Esophagus muscularis mucosa (tissue), 4 donors: ENCODE measurements at places on chromosomes 2 and 18. TPM values are rescaled to one million over a fixed set of nuclear protein-coding genes. Genes with fewer than 3 reads are reported as not detected.

Gene CNGA3
- 2.5 TPM for total RNA-seq

Gene GTF2A1L
- 11.8 TPM for total RNA-seq

Gene DYNC2LI1
- 16.7 TPM for total RNA-seq

Gene APCDD1
- total RNA-seq: 47.1 TPM

Gene GPR75
- total RNA-seq: 4.6 TPM

Gene SULT1C2
- total RNA-seq: not detected

Gene SLC30A3
- total RNA-seq: not detected

- no peak for DNase-seq
Measured at GRCh38 chr2:73749314-73749713, 12.2 kb upstream of the TPRKB start.

DNA sequence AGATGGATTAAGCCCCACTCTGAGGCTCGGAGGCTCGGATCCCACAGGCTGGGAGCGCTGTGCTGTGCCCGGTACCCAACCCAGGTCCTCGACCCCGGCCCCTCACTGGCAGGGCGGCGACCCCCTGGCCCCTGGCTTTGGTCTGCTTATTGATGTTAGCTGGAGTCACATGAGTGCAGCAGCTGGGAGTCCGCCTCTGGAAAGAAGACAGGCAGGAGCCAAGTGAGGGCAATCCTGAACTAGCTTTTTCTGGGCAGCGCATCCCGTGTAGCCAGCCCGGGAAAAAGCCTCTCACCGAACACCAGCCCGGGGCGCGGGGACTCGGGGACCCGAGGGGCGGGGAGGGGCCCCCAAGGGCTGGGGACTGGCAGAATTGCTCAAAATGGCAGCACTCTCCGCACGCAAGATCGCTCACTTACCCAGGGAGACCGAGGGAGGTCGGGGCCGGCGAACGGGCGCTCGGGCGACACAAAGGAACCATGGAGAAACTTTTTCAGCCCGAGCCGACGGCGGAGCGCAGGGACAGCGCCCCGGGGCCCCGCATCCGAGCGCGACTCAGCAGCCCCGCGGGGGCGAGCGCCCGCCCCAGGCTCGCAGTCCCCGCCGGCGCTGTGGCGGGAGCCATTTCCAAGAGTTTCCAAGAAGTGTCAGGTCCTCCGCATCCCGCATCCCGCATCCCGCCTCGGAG lies 567 bp downstream of the TMEM200C start:
- DNase-seq: no peak

GRCh38 chr2:164671664-164672396 lies 50.5 kb upstream of the GRB14 start:
- DNase-seq: no peak

GRCh38 chr2:201203916-201204654 lies 21.1 kb downstream of the CASP10 start:
- DNase-seq: no peak

DNA sequence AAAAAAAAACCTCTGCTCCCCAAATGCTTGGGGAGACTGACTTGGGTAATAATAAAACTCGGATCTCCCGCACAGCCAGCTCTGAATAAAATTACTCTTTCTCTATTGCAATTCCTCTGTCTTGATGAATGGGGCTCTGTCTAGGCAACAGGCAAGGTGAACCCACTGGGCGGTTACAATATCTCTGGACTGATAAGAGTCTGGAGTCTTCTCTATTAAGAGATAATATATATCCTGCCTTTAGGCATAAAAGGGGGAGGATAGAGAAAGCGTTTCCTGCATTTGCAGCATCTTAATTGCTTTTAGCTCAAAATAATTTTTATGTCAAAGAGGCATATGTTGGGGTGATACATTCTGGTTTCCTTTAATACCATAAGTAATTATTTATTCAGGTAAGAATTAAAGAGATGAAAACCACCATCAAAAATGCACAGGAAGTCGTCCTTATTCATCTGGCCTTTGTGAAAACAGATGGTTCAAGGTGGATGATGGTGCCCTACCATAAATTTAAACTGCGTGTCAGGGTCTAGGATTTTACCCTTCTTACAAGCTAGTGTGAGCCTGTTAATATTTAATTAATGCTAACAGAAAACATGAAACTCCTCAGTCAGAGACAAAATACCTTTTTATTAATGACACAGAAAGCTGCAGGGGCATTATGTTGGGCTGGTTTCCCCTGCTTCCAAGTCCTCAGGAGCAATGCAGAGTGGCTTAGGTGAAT lies 736.8 kb downstream of the SOCS6 start:
- DNase-seq: no peak

DNA sequence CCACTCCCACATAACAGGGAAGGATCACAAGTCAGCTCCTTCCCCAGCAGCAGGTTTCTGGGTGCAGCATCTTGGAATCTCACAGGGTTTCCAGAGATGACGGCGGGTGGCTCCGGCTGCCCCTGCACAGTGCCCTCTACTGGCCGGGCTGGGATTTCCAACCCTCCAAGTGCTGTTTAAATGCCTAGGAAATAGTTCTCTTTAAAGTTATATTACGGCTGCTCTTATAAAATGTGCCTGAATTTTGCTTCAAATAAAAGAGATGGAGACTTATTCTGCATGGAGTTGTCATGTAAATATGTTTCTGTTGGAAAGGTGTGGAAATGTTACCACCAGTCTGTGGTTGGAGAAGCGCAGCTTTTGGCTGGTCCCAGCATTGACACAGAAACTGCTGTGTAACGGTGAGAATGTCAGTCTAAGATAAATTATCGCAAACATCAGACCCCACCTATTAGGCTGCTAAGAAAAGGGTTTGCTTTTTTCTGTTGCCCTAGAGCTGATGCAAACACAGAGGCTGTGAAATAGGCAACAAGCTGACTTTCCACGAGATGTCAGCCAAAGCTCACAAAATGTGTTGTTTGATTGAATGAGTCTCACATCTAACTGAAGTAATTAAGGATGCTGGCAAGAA lies 3.3 kb upstream of the HJURP start:
- DNase-seq: no peak

DNA sequence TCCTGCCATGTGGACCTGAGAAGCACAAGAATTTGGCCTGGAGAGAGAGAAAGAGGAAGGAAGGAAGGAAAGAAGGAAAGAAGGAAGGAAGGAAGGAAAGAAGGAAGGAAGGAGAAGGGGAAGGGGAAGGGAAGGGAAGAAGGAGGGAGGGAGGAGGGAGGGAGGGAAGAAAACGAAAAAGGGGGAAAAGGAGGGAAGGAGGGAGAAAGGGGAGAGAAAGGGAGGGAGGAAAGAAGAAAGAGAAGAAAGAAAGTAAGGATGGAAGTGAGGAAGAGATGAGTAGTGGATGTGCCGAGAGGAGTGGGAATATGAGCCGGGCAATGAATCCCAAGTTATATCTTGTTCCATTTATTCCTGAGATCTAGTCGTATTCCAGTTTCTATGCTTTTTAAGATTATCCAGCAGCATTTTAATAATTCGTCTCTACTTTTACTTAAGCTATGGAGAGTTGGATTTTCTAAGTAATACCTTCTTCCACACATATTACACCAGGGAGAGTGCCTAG lies 247.8 kb downstream of the TDRD15 start:
- no peak for DNase-seq

GRCh38 chr18:2908166-2908945 lies 61.5 kb downstream of the EMILIN2 start:
- no peak for DNase-seq

DNA sequence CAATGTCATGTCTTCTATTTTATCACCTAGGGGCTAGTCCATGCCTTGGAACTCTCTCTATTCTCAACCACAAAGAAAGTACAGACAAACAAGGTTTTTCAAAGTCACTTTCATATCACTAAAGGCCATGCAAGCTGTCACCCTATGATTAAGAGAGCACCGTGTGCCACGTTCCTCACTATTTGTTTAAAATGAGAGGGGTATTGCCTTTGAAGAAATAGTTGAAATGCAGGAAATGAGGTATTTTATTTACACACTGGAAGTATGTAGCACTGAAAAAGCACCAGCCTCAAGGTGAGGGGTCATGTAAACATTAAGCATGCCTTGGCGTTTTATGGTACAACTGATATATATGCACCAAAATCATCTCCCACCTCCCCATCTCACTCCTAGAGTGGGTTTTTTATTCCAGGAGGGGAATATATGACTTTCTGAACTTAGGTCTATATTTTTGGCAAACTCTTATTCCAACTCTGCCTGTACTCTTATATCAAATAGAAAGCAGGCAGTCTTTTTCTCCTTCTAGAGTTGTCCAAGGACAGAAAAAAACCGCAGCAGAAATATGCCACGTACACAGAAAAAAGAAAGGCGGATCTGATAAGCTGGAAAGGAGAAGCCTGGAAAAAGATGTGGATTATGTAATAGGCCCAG lies 53.5 kb downstream of the VSNL1 start:
- DNase-seq: peak; percentile 42

- DNase-seq: no peak
Measured at GRCh38 chr2:120465989-120466703, 120.2 kb downstream of the INHBB start.

DNA sequence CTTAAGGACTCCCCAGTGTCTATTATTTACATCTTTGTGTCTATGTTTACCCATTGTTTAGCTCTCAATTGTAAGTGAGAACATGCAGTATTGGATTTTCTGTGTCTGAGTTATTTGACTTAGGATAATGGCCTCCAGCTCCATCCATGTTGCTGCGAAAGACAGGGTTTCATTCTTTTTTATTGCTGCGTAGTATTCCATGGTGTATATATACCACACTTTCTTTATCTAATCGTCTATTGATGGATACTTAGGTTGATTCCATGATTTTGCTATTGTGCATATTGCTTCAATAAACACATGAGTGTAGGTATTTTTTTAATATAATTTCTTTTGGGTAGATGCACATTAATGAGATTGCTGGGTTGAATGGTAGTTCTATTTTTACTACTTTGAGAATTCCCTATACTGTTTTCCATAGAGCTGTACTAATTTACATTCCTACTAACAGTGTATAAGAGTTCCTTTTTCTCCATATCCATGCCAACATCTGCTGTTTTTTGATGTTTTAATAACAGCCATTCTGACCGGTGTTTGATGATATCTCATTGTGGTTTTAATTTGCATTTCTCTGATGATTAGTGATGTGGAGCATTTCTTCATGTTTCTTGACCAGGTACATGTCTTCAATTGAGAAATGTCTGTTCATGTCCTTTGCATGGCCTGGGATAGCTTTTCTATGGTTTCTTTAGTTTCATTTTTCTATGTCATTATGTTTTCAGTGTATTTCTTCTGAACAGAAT lies 21.8 kb downstream of the MTCL1 start:
- DNase-seq: no peak

DNA sequence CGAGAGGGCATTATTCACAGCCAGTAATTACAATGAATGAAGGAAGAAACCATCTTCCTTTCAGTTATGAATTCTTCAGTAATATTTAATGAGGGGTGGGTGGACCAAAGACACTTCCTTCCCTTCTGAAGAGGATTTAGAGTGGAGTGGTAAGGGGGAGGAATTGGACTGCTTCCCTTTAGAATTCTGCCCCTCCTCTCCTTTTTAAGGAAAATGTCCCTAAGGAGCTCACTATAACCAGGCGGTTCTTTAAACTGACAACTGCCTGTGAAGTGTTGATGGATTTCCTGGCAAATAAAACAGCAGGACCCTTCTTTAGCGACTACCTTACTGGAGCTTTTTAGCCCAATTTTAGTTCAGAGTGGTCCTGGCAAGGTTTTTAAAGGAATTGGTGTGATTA lies 86.4 kb downstream of the LIMS1 start:
- DNase-seq: no peak

- DNase-seq: no peak
Measured at GRCh38 chr2:134193006-134193405, 60.9 kb upstream of the MGAT5 start.

DNA sequence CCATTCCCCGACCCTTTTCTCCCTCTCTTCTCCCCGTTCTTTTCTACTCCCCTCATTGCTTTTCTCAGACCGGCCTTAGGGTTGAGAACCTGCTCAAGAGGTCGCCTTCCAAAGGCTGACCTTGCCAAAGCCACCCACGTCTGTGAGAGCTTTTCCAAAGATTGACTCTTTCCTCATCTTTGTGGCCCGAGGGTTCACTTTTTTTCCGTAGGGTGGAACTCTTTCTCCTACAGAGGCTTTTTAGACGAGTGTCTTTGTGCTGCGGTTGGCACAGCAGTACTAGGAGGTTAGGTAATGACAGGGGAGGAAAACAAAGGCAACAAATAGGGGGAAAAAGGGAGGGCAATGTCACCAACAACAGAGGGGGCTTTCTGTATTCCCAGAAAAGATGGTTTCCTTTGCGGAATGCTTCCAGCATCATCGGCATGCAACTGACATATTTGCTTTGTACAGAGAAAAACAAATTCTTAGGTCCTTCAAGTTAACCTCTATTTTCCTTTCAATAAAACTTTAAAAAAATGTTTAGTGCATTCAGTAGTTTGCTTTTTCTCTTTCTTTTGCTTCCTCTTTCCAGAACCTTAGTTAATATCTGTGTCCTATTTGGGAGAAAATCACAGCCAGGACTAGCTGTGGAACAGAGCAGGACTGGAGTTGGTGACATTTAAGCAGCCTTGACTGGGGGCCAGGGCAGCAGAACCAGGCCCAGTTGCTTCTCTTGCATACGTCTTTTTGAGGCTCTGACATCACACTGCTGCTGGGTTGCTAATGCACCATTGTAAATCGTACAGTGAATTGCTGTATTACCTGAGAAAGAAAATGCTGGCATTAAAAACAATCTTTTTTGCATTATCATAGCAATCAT lies 188.1 kb upstream of the FANCL start:
- DNase-seq: no peak

- DNase-seq: no peak
Measured at GRCh38 chr2:18754286-18754685, 164.9 kb upstream of the NT5C1B start.

DNA sequence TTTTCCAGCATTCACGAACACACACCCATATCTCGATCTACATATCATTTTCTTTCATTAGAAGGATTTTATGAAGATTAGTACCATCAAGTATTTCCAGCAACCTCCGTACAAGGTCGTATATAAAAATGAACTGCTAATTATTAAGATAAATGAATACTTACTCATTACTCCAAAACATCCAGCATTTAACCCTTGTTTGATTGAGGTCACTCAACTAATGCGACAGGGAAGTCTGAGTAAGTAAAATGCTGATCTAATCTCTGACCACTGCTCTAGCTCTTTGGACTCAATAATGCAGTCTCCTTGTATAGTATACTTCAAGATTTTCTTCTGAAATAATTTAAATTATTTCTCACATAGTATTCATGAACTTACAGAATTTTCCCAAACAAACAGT lies 2.0 kb downstream of the ABHD3 start:
- DNase-seq: no peak

GRCh38 chr2:19748073-19748375 lies 153.8 kb downstream of the TTC32 start:
- DNase-seq: no peak
